ENCODE measurements at places on chromosomes 1 and 21. TPM values are rescaled to one million over a fixed set of nuclear protein-coding genes. Genes with fewer than 3 reads are reported as not detected.

- no peaks in the 10 kb centered on the region for H3K27me3 ChIP-seq
- DNase-seq, result no peak
- H3K4me3 ChIP-seq, result no peak overlapping the region
- H3K27ac ChIP-seq, result no peak overlapping the region
- no peaks in the 10 kb centered on the region for H3K36me3 ChIP-seq
Observed at GRCh38 chr1:30512914-30513265, 210.5 kb downstream of the MATN1 start.

GRCh38 chr1:1972976-1973715, 30.4 kb downstream of the CFAP74 start:
- peaks cover 2% of the 10 kb centered on the region for H3K27me3 ChIP-seq
- no peak overlapping the region for H3K4me3 ChIP-seq
- H3K27ac ChIP-seq, result no peak overlapping the region
- H3K4me1 ChIP-seq, result no peaks in the 10 kb centered on the region
- no peaks in the 10 kb centered on the region for H3K36me3 ChIP-seq
- no peak for DNase-seq

GRCh38 chr1:203693721-203694120, 67.1 kb downstream of the ATP2B4 start:
- H3K4me1 ChIP-seq, result no peaks in the 10 kb centered on the region
- no peak overlapping the region for H3K4me3 ChIP-seq
- H3K36me3 ChIP-seq, result peaks cover 2% of the 10 kb centered on the region
- H3K27ac ChIP-seq, result peak overlapping the region; percentile 0
- no peak for DNase-seq
- H3K27me3 ChIP-seq, result no peaks in the 10 kb centered on the region

- H3K4me3 ChIP-seq, result no peak overlapping the region
- DNase-seq, result no peak
- H3K36me3 ChIP-seq, result no peaks in the 10 kb centered on the region
Observed at GRCh38 chr1:5501206-5501930, 490.9 kb downstream of the NPHP4 start.

Gene FYB2
- total RNA-seq, result 31.3 TPM

DNA sequence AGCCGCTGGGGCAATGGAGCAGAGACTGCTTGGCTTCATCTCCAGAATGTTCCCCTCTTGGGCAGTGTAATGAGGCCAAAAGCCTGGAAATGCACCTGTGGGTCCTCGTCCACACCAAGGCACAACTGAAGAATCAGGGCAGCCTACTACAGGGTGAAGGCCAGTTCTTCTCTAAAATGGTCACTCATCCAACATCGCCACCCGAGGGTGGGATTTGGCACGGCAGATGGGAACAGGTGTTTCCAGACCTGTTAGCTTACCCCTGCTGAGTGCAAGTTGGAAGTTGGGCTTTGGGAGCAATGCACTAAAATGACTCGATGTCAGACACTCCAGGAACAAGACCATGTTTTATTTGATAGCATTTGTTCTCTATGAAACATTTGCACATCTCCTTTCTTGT, 543.7 kb downstream of the NPHP4 start:
- no peaks in the 10 kb centered on the region for H3K27me3 ChIP-seq
- H3K4me3 ChIP-seq, result no peak overlapping the region
- DNase-seq, result no peak
- no peaks in the 10 kb centered on the region for H3K36me3 ChIP-seq

GRCh38 chr1:20443703-20444586, 42.1 kb downstream of the CAMK2N1 start:
- no peaks in the 10 kb centered on the region for H3K4me1 ChIP-seq
- no peak for DNase-seq
- no peaks in the 10 kb centered on the region for H3K36me3 ChIP-seq
- no peak overlapping the region for H3K27ac ChIP-seq
- H3K27me3 ChIP-seq, result no peaks in the 10 kb centered on the region

GRCh38 chr1:31069392-31069791, 3.9 kb upstream of the PUM1 start:
- peaks cover 3% of the 10 kb centered on the region for H3K4me1 ChIP-seq
- DNase-seq, result no peak
- no peaks in the 10 kb centered on the region for H3K27me3 ChIP-seq
- H3K4me3 ChIP-seq, result no peak overlapping the region
- H3K36me3 ChIP-seq, result no peaks in the 10 kb centered on the region

DNA sequence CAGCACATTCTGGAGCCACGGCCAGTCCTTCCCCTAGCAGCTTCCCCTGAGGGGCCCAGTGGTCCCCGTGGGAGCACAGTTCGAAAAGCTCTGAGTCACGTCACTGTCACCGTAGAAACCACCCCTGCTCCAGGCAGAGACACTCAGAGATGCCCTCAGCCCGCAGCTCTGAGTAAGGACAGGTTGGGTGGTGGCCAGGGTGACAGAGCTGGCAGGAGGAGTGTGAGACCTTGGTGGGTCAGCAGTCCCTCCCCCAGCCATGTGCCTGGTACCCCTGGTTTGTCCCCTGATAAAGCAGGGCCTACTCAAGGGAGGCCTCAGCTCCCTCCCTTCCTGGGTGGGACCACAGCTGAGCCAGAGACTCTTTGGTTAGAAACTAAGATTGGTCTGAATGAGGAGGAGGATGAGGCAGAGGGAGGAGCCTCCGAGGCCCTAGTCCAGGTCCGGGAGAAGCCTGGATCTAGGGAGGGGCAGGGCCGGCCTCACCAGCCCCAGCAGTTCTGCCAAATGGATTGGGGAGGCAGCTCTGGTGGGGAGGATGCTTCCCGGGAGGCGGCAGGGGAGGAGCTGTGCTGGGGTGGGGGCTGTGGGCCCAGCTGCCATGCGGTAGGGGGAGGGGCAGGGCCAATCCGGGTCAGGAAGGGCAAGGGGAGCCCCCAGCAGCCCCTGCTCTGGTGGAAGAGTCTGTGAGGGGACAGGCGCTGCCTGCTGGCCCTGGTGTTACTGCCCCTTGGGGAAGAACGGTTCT, 55.2 kb downstream of the SLC9A1 start:
- no peak overlapping the region for H3K4me3 ChIP-seq
- no peaks in the 10 kb centered on the region for H3K27me3 ChIP-seq
- H3K4me1 ChIP-seq, result peaks cover 9% of the 10 kb centered on the region
- H3K27ac ChIP-seq, result no peak overlapping the region

DNA sequence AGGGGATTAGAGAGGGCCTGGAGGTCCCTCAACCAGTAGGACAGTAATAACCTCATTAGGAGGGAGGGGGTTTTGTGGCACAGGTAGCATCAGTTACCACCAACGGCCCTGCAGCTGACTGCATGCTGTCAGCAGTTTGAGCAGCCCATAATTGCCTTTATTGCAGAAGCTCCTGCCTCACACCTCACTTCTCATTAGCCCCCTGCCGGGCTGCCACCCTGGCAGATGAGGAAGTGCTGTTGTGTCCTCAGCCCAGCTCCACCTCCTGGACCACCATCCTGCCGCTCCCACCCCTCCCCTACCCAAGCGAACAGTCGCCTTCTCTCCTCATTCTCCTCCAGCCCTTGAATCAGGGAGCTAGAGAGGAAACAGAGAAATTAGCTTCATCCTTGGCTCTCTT, 237.4 kb downstream of the LMX1A start:
- H3K36me3 ChIP-seq, result no peaks in the 10 kb centered on the region
- no peak overlapping the region for H3K4me3 ChIP-seq
- no peaks in the 10 kb centered on the region for H3K27me3 ChIP-seq
- H3K27ac ChIP-seq, result no peak overlapping the region
- DNase-seq, result no peak

- H3K36me3 ChIP-seq, result no peaks in the 10 kb centered on the region
- H3K4me3 ChIP-seq, result no peak overlapping the region
- peaks cover 46% of the 10 kb centered on the region for H3K4me1 ChIP-seq
- no peak overlapping the region for H3K27ac ChIP-seq
Observed at GRCh38 chr1:119535381-119535780, 28.4 kb downstream of the HSD3B1 start.

- no peak overlapping the region for H3K27ac ChIP-seq
- no peaks in the 10 kb centered on the region for H3K36me3 ChIP-seq
- no peaks in the 10 kb centered on the region for H3K27me3 ChIP-seq
- DNase-seq, result no peak
- H3K4me3 ChIP-seq, result no peak overlapping the region
Observed at GRCh38 chr1:166064313-166064926, 102.4 kb downstream of the FAM78B start.

DNA sequence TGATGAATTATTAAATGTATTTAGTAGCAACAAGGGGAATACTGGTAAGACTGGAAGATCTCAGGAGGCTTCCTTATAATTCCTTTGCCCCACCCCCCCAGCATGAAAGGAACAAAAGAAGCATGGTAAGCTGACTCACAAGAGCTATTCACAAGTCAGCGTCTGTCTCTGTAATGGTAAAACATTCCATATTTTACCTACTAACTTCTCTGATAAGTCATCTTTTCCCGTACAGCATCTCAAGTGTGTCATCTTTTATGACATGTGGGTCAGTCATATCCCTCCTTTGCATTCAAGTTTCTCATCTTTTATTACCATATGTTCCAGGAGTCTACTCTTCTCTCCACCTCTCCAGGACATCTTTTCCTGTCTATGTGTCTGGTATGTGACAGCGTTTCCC, 241.3 kb downstream of the PLA2G4A start:
- H3K4me1 ChIP-seq, result no peaks in the 10 kb centered on the region
- no peaks in the 10 kb centered on the region for H3K27me3 ChIP-seq
- no peak overlapping the region for H3K27ac ChIP-seq
- H3K4me3 ChIP-seq, result no peak overlapping the region
- H3K36me3 ChIP-seq, result no peaks in the 10 kb centered on the region

DNA sequence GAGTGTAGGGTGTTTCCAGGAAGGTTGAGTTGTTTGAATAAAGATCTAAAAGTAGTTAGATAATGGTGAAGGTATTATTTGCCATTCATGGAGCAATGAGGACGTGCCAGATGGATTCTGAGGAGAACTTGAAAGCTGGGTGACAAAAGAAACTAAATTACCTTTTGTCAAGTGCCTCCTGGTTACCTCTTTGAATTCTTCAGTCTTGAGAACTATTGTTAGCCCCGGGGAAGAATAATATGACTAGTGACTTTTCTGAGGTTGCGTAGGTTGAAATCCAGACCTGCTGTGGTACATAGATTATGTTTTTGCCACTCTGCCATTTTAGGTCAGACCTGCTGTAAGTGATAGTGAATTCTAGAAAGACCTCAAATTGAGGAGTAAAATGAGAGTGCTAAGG, 11.5 kb downstream of the LAMC1 start:
- H3K27ac ChIP-seq, result no peak overlapping the region
- no peaks in the 10 kb centered on the region for H3K36me3 ChIP-seq
- peaks cover 3% of the 10 kb centered on the region for H3K4me1 ChIP-seq
- no peaks in the 10 kb centered on the region for H3K27me3 ChIP-seq
- DNase-seq, result no peak

Data from liver (tissue), 10 donors.